ENCODE measurements at places on chromosomes 13 and 19. TPM values are rescaled to one million over a fixed set of nuclear protein-coding genes. Genes with fewer than 3 reads are reported as not detected.

Gene PCSK4
- polyA plus RNA-seq, result 5.6 TPM

- DNase-seq, result no peak
Measured at GRCh38 chr19:10981252-10981895, 20.5 kb downstream of the SMARCA4 start.

Gene ACTMAP
- polyA plus RNA-seq, result 16.7 TPM

GRCh38 chr19:44672226-44672625, 944 bp downstream of the CEACAM19 start:
- no peak for DNase-seq

All from GM23338 (cell line).